ENCODE measurements at places on chromosomes 12 and 14.
A peak's percentile ranks its signal among the peaks of the same experiment; 100 is the strongest.

- DNase-seq = peak; percentile 34
Measured at GRCh38 chr14:101654051-101654450, 92.8 kb downstream of the DIO3 start.

DNA sequence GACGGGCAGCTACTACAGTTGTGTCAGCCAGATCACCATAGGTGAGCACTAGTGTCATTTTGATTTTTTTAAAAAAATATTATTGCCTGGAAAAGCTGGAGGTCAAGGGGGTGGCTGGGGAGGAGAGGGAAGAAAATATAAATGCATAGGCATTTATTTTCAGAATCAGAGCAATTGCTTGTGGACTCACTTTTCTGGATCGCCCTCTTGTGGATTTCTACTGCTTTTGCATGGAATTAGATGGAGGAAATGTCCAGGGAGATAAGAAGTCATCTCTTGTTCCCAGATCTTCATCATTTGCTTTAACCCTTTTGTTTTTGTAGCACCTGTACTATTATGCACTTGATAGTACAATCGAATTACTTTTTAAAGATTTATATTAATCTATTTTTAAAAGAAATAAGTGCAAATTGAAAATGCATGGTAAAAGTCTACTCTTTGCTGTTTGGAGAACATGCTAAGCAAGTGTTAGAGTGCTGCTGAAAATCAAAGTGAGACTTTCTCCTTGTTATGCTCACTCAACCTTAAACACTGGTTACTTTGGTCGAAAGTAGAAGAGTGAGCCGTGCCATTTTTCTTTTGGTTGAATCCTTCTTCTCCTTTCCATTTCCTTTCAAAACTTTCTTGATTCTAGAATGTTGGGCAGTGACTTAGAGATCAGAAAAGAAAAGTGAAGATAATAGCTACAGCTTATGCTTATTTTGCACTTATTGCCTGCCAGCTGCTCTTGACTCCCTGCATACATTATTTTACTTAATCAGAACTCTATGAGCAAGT, 60.6 kb upstream of the ANO4 start:
- DNase-seq = no peak

DNA sequence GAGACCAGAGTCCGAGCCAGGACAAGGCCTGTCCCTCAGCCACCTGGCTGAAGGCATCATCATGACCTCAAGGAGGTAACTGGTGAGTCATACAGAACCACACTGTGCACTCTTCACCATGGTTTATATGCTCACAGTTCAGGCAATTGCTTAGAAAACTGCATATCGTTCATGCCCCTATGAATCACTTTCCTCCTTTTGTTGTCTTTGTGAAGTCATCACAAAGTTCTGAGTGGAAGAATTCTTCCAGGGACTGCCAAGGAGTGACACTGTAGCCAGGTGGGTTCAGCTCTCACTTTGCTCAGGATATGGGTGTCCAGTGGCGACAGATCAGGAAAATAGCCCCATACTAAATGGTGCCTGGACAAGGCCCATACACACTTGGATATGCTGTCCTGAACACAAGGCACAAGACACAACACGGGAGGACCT, 92.5 kb downstream of the DPF3 start:
- no peak for DNase-seq

DNA sequence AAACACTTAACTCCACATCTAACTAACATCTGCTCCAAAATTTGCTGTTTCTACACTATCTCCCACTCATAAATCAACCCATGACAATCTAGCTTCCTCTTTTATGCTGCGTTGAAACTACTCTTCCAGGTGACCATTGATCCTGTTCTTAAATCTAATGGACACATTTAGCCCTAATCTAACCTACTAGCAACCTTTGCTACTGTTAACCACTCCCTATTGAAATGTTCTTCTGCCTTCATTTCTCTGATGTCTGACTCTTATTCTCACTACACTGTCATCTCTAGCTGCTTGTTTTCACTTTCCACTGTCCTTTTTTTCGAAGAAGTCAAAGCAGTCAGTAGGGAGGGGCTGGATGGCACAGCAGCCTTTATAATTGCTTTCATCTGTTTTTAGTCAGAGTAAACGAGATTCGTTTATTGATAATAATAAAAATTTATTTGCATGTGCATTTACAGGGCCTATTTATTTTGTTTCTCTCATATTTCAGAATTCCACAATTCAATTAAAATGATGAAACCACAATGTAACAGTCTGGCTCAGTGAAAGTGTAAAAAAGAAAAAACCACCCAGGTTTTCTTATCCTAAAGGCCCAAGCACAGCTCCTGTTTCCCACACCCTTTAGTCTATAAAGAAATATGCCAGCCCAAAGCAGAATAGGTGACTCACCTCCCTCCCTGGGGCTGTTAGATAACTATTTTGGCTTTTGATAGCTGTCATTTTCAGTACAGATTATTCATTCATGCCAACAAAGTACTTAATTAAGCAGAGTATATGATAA, 44.9 kb downstream of the ATP2B1 start:
- no peak for DNase-seq

DNA sequence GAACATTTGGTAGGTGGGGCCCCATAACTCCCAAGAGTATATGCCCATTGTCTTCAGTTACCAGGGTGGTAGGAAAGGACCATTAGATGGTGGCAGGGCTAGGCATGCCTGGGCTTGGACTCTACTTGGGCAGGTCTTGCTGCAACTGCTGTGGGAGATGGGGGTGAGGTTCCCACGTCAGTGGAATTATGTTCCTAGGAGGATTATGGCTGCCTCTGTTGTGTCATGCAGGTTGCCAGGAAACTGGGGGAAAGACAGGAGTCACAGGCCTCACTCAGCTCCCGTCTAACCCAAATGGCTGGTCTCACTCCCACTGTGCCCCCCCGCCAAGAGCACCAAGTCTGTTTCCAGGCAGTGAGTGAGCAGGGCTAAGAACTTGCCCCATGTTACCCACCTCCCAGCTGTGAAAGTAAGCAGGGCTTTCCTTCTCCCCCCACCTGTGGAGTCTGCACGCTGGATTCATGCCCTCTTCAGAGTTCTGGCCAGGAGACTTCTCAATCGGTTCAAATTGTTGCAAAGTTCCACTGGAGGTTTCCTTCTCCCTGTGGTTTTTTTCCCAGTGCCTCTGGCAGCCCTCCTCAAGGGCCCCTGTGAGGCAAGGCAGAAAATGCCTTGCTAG, 337.5 kb downstream of the CCDC91 start:
- peak; percentile 6 for DNase-seq

GRCh38 chr12:13154831-13155230, 41.7 kb upstream of the EMP1 start:
- DNase-seq = no peak

DNA sequence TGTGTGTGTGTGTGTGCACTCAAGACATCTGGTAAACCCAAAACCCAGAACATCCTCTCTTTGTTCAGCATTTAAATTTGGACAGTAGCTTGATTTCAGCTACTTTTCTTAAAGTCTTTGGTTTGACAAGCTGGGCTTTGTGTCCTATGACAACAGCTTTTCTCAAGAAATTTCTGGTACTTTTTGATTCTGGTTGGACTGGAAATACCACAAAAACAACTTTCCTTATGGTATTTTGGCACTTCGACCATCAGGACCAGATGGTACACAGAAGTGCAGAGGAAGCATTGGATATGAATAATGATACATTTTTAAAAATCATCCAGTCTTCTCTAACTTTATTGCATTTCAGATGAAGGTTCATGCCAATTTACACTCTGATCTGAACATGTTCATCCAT, 286.6 kb upstream of the FLRT2 start:
- DNase-seq = no peak

GRCh38 chr14:37594238-37594970, 645 bp downstream of the FOXA1 start:
- peak; percentile 68 for DNase-seq

DNA sequence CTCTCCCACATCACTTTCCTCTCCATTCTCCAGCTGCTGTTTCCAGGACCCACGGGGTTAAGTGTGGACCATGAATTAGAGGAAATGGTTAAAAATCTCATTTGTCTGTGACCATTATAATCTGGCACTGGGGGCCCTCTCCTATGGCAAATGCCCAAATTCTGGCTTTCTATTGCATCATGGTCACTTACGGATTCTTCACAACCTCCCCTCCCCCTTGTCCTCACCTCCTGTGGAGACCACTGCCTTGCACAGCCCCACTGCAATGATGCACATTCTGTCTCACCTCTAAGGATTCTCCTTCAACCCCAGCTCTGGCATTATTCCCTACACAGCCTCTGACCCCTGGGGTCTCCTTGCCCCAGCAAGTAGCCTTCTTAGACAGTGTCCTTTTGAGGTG, 18.9 kb downstream of the BCAT1 start:
- no peak for DNase-seq

GRCh38 chr14:53494587-53494986, 341.5 kb upstream of the DDHD1 start:
- no peak for DNase-seq

- DNase-seq = no peak
Measured at GRCh38 chr12:23523339-23523738, 426.1 kb downstream of the SOX5 start.

GRCh38 chr14:73458183-73458976, at the start of gene NUMB:
TSS of gene NUMB (minus strand) at chr14:73458546. CDS start at chr14:73355751, 102,795 bp downstream.
- peak; percentile 99 for DNase-seq

- DNase-seq = no peak
Measured at GRCh38 chr12:100868487-100868886, 73.9 kb downstream of the ANO4 start.

- no peak for DNase-seq
Measured at GRCh38 chr14:92731622-92732115, 16.8 kb downstream of the LGMN start.

DNA sequence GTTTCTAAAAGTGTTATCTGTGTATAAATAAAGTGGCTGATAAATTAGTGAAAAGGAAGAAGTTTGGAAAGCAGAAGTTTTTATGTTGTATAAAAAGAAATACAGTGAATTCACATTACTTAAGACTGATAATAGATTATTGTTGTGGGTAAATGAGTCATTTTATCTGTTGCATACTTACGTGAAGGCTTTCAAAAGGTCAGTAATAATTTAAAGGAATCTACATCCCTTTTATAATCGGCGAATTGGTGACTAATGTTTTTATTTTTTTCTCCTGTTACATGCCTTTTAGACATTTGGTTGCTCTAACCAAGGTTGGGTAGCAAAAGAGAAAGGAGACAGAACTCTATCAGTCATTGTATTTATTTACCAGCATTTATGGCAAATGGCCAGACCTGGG, 155.9 kb downstream of the SLC41A2 start:
- DNase-seq = no peak

DNA sequence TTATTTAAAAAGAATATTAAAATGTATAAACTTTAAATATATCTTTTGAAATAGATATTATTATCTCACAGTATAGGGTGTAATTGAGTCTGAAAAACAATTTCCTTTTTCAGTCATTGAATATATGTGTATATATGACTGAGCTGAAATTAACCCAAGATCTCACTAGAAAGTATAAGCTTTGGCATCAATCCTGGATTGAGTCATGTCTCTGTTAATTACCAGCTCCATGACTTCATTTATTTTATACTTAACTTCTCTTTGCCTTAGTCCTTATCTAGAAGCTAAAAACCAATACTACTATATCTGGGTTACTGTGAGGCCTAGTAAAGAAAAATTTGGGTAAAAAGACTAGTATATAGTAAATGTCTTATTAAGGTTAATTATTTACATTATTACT, 1020.3 kb downstream of the LRFN5 start:
- no peak for DNase-seq

DNA sequence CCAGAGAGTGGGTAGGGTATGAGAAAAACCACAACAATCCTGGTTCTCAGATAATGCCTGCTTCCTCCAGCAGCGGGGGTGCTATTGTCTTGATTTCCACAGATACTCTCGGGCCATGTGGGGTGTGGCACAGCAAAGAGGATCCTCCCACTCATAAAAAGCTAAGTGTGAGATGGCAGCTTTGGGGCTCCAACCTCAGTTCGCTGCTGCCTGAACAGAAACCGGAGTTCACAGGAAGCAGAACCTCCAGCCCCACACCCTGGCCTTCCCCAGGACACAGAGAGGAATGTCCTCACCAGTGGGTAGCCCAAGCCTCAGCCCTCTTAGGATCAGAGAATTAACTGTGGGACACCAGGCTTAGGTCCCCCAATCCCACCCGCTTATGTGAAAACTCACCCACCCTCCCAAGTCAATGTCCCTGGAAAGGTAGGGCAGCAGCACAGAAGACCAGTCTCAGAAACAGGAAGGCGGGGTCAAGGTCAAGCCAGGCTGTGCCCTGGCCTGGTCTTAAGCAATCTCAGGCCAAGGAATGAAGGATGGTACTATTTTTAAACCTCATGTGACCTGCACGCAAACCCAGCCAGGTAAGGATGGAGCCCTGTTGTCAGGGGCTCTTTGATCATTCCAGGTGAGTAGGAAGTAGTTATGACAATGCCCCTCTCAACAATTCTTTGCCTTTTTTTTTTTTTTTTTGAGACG, 9.0 kb downstream of the KCTD10 start:
- no peak for DNase-seq

DNA sequence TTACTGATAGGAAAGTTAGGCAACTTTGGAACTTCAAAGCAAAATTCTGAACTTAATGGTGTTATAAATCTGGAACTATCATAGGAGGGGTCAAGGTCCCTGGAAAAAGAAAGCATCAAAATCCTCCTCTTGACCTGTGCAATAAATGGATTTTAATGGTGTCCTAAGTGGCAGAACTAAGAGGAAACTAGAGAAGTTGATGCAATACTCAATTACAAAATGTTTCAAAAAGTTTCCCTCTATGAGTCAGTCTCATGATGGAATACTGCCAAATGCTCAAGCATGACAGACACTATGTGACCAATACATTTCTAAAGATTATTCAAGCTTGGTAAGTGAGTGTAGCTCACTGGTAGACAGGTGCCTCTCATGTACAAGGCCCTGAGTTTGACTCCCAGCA, 47.7 kb upstream of the ERGIC2 start:
- DNase-seq = no peak

DNA sequence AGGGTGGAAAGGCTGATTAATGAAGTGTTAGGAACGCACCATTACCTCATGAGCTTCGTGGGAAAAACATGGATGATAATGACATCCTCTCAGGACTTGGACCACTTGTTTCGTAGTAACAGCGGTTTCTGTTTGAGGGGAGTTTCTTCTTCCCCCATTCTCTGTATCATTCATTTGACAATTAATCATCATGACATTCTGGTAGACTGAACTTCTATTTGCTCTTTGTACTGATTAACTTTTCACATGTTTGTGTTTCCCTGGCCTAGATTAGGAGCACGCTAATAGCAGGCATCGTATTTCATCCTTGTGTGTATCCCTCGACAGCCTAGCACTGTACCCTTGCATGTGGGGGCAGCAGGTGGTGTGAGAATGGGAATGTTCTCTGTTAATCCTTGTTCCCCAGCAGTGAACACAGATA, 8.0 kb downstream of the LRRC74A start:
- DNase-seq = peak; percentile 50

DNA sequence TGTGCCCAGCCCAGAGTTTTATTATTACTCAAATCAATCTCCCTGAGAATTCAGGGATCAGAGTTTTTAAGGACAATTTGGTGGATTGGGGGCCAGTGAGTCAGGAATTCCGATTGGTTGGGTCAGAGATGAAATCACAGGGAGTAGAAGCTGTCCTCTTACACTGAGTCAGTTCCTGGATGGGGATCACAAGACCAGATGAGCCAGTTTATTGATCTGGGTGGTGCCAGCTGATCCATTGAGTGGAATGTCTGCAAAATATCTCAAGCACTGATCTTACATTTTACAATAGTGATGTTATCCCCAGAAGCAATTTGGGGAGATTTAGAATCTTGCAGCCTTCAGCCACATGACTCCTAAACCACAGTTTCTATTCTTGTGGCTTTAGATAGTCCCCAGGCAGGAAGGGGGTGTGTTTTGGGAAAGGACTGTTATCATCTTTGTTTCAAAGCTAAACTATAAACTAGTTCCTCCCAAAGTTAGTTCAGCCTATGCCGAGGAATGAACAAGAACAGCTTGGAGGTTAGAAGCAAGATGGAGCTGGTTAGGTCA, 89.1 kb upstream of the CNOT2 start:
- DNase-seq = no peak

GRCh38 chr14:102262929-102263462, 42.0 kb downstream of the MOK start:
- peak; percentile 82 for DNase-seq
